Hematopoietic multipotent progenitor cell treated with erythropoietin and hydrocortisone succinate and interleukin-3 and kit ligand, for 17 days (in vitro differentiated cells): ENCODE measurements at places on chromosomes 7 and 10.

- no peak for DNase-seq
These were observed 60.9 kb downstream of the GLI3 start for GRCh38 chr7:42175834-42176723.

GRCh38 chr7:16430133-16430532, 8.8 kb upstream of the CRPPA start:
- no peak for DNase-seq

DNA sequence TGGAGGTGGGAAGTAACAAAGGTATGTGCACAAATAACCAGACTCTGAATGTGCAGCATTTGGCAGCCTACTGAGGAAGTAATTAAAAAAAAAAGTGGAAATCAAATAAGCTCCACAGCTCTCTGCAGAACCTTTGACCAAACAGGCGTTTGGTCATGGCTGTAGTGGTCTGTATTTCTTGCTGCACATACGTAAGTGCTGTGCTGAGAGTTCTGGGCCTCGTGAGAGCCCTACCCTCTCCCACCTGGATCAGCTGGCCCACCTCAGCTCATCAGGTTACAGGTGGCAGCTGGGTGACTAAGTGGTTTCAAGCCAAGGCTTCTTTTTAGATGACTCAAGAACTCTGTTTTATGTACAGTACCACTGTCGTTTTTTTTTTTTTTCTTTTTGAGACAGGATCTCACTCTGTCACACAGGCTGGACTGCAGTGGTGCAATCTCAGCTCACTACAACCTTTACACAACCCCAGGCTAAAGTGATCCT, 178.2 kb upstream of the KLF6 start:
- no peak for DNase-seq

GRCh38 chr10:127353544-127353943, 157.2 kb upstream of the INSYN2A start:
- no peak for DNase-seq

- no peak for DNase-seq
These were observed 42.0 kb downstream of the CDK6 start for GRCh38 chr7:92794391-92794790.

GRCh38 chr7:140643416-140643815, 2.8 kb upstream of the DENND2A start:
- no peak for DNase-seq

DNA sequence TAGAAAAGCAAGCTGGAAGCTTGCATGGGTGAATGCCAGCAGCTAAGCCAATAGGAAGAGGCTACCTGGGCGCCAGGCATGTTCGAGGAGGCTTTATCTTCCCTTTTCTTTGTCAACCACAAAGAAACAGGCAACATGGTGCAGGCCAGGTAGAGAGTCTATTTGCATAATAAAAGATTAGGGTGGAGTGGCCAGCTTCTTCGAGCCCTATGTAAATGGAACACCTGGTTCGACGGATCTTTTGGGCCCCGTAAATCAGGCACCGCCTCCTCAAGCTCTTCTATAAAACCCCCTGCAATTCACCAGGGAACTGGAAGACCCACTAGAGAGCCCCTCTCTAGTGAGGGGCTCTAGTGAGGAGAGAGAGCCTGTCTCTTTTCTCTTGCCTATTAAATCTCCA, 1106.2 kb upstream of the CELF2 start:
- no peak for DNase-seq

DNA sequence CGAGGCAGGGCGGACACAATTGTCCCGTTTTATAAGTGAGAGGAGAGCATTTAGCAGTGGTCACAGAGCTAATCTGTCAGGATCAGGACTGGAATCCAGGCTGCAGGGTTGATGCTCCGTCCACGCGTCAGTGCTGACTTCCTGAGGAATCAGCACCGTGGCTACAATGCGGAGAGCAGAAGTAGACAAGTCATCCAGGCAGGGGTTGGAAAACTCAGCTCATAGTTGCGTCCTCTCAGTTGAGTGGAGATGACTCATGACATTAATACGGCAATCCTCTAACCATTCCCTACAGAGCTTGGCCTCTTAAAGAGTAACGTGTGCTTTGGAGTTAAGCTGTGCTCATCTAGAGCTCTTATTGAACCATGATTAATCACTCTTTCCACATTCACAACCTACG, 17.1 kb upstream of the HTR5A start:
- no peak for DNase-seq

- no peak for DNase-seq
These were observed 39.8 kb upstream of the ZNF438 start for GRCh38 chr10:31071232-31072005.
